ENCODE measurements at places on chromosomes 5 and 9.

- no peak for DNase-seq
These were observed 61.8 kb upstream of the PTPRD start for GRCh38 chr9:10674586-10674985.

GRCh38 chr5:50751064-50751657 is 84.7 kb downstream of the PARP8 start:
- DNase-seq: peak; percentile 27

GRCh38 chr9:136725612-136726011 is 13.2 kb downstream of the DIPK1B start:
- no peak for DNase-seq

GRCh38 chr5:154081246-154081645 is 42.5 kb downstream of the MFAP3 start:
- DNase-seq: no peak

DNA sequence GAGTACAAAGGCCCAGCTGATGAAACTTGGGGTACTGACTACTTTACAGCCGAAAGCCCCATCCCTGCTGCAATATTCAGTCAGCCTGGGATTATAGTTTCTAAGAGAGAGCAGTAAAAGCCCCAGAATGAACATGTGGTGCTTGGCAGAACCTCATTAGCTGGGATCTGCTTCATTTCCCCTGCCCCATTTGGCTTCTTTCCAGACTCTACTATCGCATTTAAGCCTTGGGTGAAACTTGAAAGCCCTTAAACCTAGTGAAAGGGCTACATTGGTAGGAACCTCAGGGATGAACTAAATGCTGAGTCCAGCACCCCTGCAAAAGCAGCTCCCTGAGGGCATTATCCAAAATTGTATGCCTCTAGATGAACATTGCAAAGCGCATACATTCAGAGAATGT is 631.1 kb downstream of the ACTL7B start:
- DNase-seq: no peak

DNA sequence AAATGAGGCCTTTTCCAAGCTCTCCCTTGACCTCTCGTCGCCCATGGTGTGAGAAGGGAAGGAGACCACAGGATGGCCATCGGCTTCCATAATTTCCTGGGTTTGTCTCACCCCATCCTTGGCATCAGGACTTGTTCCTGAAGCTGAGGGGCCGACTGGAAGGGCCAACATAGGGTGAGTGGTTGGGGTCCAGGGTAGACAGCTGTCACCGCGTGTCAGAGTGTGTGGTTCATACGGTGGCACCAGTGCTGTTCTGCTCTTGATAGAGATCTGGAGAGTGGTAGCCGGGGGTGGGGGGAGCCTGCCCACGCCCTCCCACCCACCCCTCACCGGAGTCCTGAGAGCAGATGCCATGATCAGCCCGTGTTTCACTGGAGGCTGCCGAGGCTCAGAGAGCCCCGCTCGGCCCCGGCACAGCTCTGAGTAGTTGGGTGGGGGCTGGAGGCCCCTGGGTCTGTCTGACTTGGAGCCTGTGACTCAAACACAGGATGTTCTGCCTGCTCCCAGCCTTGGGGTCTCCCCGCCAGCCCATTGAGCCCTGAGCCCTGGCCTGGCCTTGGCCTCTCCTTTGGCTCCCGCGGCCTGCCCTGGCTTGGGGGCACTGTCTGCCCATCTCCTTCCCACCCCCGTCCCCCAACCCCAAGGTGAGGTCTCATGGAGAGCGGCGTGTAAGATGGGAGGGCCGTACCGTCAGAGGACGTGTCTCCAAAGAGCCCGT is 53.1 kb upstream of the IER5L start:
- DNase-seq: no peak

DNA sequence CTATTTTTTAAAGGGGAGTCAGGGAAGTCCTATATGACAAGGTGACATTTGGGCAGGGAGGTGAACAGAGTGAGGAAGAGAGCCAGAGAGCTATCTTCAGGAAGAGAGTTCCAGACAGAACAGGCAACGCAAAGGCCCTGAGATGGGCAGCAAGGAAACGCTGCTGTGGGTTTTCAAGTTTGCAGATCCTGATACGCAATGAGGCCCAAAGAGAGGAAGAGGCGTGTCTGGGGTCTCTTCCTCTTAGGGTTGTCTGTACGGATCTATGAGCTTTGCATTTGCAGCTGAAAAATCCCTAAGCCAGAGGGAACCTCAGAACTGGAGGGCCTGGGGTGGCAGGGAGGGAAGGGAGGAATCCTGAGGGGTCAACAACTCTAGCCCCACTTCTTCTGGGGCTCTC is 13.6 kb downstream of the FAT2 start:
- no peak for DNase-seq

- DNase-seq: no peak
These were observed 28.8 kb upstream of the PLIN2 start for GRCh38 chr9:19156026-19156474.

DNA sequence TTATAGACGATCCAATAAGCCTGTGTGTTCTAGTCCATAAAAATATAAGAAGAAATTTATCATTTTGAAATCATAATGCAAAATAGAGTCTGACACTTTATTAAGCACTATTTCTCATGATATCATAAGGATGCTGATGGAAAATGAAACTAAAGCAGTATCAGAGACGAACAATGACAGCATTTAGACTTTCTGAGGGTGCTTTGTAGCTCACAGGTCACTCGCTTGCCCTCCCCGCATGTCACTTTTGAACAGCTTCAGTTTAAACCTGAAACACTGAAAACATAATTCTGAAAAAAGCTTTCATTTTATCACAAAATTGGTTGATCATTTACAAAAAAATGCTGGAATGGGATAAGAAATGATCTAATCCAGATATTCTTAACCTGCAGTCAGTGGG is 247.1 kb downstream of the EBF1 start:
- DNase-seq: no peak

- DNase-seq: no peak
These were observed 256.9 kb upstream of the RASA1 start for GRCh38 chr5:87010736-87011135.

GRCh38 chr5:108798513-108799265 is 51.0 kb downstream of the FER start:
- DNase-seq: no peak

GRCh38 chr9:91921371-91921770 is 28.7 kb downstream of the ROR2 start:
- no peak for DNase-seq

- peak; percentile 22 for DNase-seq
These were observed 610 bp downstream of the PSIP1 start for GRCh38 chr9:15509931-15510788.

DNA sequence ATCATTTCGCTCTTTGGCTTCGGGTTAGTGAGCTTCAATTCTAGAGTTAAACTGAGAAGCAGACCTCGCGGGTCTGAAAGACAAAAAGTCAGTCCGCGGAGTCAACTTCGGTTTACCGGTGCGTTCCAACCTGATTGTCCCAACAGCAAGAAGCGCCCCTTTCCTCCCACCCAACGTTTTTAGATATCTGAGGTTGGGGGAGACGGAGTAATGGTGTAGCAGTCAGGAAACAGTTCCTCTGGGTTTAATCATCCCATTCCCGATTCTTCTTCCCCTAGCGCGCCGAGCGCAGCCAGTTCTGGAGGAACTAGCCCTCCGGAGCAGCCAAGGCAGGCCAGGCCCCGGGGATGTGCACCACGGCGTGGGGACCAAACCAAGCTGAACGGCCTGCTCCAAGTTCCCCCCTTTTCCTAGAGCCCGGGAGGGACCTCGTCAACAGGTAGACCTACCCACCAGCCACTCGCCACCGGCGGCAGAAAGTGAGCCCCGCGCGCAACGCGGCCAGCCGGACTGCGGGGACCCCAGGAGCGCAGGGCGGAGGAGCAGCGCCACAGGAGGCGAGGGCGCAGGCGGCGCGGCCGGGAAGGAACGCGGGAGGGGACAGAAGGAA is 622 bp upstream of the ISL1 start:
- no peak for DNase-seq

- DNase-seq: no peak
These were observed 15.5 kb upstream of the SLC36A3 start for GRCh38 chr5:151318850-151319732.

GRCh38 chr9:17402309-17402708 is 176.6 kb upstream of the SH3GL2 start:
- no peak for DNase-seq

- DNase-seq: no peak
These were observed 40.9 kb downstream of the TJP2 start for GRCh38 chr9:69214939-69215338.

- DNase-seq: no peak
These were observed 68.8 kb upstream of the NTRK2 start for GRCh38 chr9:84600739-84601138.

DNA sequence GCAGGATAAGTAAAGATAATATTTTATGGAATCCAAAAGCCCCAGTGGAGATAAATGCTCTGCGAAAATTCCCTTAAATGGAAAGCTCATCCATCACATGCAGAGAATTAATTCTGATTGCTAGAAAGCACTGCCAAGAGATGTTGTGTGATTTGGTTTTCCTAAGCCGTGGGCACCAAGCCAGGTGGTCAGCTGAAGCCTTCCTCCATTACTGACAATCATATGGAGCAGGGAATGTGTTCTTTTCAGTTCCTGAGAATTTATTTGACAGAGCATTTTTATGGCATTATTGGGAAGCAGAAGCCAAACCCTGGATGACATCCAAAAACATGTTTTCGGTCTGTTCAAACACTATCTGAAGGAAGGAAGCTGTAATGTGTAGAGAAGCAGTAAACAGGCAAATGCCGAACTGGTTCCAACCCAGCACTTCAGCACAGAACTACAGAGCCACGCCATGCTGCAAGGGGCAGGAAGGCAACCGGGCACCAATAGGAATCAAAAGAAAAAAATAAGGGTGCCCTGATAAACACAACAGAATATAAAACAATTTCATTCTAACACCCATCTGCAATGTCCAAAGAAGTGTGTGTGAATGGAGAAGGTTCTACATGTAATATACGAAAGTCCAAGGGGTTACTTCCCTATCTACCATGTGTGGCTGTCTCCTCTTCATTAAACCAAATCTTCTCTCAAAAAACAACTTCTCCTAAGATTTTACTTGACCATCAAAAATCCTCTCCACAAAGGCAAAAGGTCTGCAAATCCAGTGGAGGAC is 12.3 kb downstream of the ARSB start:
- DNase-seq: no peak

DNA sequence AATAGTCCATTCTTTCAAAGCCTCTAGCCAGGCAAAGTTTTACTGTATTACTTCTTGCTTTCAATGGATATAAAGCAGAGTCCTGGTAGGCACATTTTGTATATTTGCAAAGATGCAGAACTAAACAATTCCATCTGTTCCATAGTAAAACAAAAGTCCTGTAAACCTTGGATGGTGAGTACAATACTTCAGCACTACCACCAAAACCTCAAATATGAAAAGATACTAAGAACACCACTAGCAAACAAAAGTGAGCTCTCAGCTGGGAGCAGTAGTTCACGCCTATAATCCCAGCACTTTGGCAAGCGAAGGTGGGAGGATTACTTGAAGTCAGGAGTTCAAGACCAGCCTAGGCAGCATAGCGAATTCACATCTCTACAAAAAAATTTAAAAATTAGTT is 195.0 kb downstream of the MSX2 start:
- DNase-seq: no peak

- DNase-seq: no peak
These were observed 30.6 kb downstream of the BAAT start for GRCh38 chr9:101354143-101354764.

GRCh38 chr9:79877943-79878602 is 306.3 kb downstream of the TLE4 start:
- no peak for DNase-seq

DNA sequence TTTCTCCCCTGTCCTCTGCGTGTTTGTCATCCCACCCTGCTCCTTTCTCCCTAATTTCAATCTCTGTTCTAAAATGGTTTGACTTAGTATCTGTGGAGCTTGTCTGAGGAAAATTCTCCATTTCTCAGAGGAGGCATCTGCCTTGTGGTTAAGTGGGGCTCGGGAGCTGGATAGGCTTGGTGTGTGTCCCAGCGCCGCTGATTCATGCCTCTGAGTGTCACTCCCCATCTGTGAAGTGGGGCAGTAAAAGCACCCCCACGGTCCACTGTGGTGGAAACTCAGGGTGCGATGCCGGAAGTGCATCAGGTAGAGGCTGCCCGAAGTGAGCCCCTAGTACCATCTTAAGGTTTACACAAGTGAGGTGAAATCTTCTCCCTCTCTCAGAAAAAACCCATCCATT is 37.6 kb downstream of the LRSAM1 start:
- no peak for DNase-seq

DNA sequence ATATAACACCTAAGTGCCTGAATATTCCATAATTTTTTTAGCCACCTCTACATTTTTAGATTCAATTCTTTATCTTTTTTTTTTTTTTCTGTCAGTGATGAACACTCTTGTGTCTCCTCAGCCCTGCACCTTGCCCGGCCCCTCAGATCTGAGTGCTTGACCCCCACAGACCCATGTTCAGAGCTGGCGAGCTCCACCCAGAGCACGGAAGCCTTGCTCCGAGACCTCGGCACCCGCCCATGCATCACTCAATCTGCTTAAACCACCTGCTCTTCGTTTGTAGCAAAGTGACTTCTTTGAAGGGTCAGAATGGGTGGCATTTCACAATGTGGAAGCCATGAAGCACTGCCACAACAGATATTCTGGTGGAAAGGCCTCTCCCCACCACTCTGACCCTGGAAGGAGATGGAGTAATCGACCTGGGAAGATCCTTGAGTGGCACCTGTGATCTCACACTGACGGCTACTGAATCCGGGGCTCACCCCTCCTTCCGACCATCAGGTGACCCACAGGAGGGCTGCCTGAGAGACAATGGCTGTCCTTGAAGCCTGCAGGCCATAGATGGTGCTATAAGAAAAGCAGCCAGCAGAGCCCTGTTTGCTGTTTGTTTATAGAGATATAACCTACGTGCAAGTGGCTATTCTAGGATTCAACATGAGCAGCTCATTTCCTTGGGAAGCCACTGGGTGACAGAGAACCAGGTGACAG is 261.1 kb upstream of the IRX4 start:
- no peak for DNase-seq

DNA sequence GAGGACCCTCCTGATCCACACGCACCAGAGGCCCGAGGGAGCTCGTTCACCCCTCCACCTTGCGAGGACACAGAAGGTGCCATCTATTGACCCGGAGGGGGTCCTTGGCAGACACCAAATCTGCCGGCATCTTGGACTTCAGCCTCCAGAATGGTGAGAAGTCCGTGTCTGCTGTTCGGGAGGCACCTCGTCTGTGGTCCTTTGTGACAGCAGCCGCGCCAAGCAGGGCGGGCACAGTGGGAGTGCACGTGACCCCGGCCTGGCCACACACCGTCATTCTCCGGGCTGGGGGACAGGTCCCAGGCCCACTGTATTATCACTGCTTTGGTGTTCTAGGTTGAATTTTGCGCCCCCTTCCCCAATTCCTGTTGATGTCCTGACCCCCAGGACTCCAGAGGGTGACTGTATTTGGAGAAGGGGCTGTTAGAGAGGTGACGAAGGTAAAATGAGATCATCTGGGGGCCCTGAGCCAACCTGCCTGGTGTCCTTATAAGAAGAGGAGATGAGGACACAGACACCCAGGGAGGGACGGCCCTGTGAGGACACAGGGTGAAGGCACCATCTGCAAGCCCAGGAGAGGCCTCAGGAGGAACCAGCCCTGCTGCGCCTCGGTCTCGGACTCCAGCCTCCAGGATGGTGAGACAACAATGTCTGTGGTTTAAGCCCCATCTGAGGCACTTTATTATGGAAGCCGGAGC is 15.7 kb downstream of the LPCAT1 start:
- no peak for DNase-seq

All from stimulated activated CD8-positive, alpha-beta memory T cell treated with anti-CD3 and anti-CD28 coated beads, Interleukin-15, amount 100 ng/mL, for 4 hours (primary cell).